ENCODE measurements at places on chromosomes 5 and 9. TPM values are rescaled to one million over a fixed set of nuclear protein-coding genes. Genes with fewer than 3 reads are reported as not detected.

DNA sequence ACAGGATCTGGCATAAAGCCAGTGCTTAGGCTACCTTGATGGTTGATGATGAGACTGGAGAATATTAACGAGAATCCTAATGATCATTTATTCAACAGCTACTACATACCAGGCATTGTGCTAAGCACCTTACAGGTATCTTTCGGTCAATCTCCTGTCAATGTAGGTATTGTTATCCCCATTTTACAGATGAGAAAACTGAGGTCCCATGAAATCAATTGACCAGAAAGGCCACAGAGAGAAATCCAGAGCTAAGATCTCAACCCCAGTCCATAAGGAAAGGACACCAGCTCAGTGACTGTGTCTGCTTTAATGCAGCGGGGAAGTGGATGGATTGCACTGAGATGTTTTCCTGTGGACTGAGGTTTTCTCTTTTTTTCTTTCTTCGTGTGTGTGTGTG is 63.3 kb downstream of the ARHGEF37 start:
- no peaks in the 10 kb centered on the region for H3K27me3 ChIP-seq
- no peaks in the 10 kb centered on the region for H3K36me3 ChIP-seq
- no peak overlapping the region for H3K27ac ChIP-seq
- no peaks in the 10 kb centered on the region for H3K4me1 ChIP-seq

The FST gene
- 23.0 TPM for total RNA-seq

The PPP2R2B gene
- total RNA-seq: 0.33 TPM

GRCh38 chr9:37144762-37145161 is 24.4 kb downstream of the ZCCHC7 start:
- H3K27ac ChIP-seq: no peak overlapping the region
- H3K4me3 ChIP-seq: no peak overlapping the region
- no peak for DNase-seq
- no peaks in the 10 kb centered on the region for H3K36me3 ChIP-seq
- no peaks in the 10 kb centered on the region for H3K4me1 ChIP-seq

DNA sequence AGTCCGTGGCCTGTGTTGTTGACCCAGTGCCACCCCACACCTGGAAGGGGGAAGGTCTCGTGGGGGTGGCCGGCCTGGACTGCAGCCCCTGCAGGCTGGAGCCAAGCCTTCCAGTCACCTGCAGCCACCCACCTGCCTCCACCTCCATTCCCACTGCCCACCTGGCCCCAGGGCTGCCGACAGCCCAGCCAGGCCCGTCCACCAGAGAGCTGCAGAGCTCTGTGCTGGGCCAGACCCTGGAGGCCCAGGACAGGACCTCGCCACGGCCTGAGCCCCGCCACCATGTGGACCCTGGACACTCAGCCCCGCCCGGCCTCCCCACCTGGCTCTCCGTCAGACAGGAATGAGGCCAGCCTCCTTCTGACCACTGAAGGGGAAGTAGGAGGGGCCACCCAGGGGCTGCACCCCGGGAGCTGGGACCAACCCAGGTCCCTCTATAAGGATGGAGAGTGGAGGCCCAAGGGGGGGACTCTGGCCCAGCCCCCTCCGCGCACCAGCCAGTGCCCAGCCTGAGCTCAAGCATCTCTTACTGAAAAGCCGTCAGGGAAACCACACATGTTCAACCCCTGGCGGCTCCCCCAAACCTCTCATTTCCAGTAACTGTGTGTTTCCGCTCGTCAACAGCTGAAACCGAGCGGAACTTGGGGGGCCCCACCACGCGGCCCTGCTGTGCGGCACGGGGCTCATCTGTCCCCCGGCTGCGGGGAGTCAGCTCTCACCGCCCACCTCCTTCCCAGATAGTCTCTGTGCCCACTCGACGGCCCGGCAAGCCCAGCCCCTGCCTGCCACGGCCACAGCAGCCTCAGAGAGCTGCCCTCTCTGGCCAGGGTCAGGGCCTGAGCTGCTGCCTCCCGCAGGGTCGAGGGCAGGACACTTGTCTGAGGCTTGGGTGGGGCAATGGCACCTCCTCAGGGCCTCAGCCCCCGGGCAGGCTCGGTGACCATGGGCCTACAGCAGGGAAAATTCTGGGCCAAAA is 12.8 kb downstream of the NOTCH1 start:
- peaks cover 1% of the 10 kb centered on the region for H3K4me1 ChIP-seq
- no peak for DNase-seq
- H3K4me3 ChIP-seq: no peak overlapping the region
- no peaks in the 10 kb centered on the region for H3K36me3 ChIP-seq

DNA sequence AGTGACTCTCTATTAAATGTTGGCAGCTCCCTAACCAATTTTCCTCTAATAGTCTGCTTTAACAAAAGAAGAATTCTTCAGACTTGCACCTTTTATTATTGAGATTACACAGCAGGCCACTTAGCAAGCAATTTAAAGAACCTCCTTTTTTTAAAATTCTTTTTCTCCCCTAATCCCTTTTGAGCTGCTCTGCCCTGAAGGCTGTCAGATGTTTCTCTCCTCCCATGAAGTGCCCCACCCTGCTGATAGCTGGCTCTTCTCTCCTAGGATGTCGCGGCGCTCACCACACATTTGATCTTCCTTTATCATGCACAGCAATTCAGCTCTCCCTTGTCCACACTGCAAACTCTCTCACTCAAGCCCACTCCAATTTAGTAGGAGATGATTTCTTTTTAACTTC is 1471.1 kb upstream of the ACO1 start:
- no peak overlapping the region for H3K27ac ChIP-seq
- no peaks in the 10 kb centered on the region for H3K27me3 ChIP-seq
- DNase-seq: no peak
- H3K36me3 ChIP-seq: no peaks in the 10 kb centered on the region
- no peaks in the 10 kb centered on the region for H3K4me1 ChIP-seq
- no peak overlapping the region for H3K4me3 ChIP-seq

All from breast epithelium (tissue), 4 donors.